NAMALWA (cell line): ENCODE measurements at places on chromosomes 4 and X.
A peak's percentile ranks its signal among the peaks of the same experiment; 100 is the strongest.

GRCh38 chr4:102076622-102077021 lies 268.7 kb downstream of the SLC39A8 start:
- DNase-seq, result no peak

- no peak for DNase-seq
Measured at GRCh38 chr4:3683077-3683743, 83.0 kb upstream of the ADRA2C start.

- DNase-seq, result no peak
Measured at GRCh38 chr4:147381749-147382148, 99.1 kb upstream of the EDNRA start.

GRCh38 chr4:53905941-53906377 lies 158.4 kb downstream of the CHIC2 start:
- DNase-seq, result peak; percentile 7

DNA sequence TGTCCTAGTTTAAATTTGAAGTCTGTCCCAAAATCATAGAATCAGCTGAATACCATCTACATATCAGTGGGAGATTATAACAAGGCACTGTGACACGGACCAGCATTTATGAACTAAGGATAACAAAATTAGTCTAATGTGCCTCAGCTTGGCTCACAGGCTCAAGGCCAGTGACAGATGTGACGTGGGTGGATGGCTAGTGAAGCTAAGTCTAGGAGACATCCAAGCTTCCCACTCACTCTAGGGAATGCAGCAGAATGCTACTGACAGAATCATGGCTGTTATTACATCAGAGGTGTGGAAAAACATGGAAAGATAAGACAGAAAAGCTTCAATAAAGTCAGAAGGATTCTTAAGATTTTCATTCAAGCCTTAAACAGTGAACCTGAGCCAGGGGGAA lies 329.9 kb downstream of the NAF1 start:
- no peak for DNase-seq

DNA sequence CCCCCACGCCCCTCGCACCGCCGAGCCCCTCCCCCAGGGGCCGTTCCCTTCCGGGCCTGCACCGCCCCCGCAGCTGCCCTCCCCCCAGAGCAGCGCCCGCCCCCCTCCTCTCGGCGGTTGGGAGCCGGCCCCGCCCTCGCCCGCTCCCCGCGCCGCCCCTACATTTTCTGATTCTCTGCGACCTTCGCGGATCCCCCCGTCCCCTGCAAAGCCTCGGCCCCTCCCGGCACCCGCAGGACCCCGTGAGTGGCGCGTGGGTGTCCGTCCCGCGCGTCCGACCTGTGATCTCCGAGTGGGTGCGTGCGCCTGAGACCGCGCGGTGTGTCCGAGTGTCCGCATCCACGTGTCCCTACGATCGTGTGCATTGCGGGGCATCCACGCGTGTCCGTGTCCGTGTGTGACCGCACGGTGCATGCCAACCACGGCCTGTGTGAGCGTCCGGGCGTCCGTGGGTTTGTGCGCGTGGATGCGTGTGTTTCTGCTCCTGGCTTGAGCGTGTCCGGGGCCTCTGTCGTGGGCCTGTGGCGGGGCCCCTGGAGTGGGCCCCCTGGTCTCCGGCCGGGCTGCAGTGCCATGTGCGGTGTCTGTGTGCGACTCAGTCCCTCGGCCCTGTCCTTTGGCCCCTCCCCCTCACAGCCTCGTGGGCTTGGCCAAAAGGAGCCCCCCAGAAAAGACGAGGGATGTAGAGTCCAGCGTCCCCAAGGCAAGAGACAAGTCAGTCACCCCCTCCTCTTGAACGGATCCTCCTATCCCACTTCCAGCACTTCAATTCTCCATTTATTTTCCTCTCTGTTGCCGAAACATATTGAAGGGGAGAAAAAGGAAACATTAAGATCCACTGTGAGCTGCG lies 8.8 kb upstream of the NKX1-1 start:
- no peak for DNase-seq

GRCh38 chr4:176441594-176441993 lies 121.8 kb downstream of the SPCS3 start:
- DNase-seq, result no peak

GRCh38 chr4:55117511-55117910 lies 7.9 kb downstream of the KDR start:
- DNase-seq, result no peak

GRCh38 chr4:10703766-10704429 lies 19.3 kb upstream of the CLNK start:
- DNase-seq, result no peak

GRCh38 chrX:39020051-39020669 lies 218.9 kb downstream of the MID1IP1 start:
- no peak for DNase-seq

GRCh38 chr4:8909548-8909947 lies 37.9 kb upstream of the HMX1 start:
- DNase-seq, result no peak

DNA sequence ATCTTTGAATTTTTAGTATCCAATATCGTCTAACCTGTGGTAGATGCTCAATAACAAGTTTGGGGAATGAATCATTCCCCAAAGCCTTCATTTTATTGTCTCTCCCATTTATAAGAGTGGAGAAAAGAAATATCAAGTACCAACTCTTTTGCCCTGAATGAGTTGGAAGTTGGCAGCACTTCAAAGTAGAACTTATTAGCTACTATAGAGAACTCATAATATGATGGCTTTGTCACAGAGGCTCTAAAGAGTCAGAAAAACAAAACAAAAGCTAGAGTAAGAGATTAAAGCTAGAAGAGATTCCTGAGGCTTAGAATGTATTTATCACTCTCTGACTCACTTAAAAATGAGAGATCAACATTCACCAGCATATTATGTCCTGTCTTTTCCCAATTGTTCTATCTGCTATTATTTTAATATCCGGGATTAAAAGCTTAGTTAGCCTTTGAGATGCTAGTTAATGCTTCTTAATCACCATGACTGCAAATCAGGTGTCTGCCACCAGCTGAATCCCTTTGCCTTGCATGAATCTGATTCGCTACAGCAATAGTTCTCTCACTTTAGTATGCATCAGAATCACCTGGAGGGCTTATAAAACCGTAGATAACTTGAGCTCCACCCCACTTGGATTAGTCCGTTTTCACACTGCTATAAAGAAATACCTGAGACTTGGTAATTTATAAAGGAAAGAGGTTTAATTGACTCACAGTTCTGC lies 77.9 kb downstream of the PALLD start:
- no peak for DNase-seq

GRCh38 chr4:122456231-122457116 lies at the start of gene IL2:
TSS of gene IL2 (minus strand) at chr4:122456725. CDS start at chr4:122456440, 285 bp downstream.
- DNase-seq, result no peak

GRCh38 chr4:18582841-18583240 lies 561.3 kb upstream of the LCORL start:
- DNase-seq, result no peak

DNA sequence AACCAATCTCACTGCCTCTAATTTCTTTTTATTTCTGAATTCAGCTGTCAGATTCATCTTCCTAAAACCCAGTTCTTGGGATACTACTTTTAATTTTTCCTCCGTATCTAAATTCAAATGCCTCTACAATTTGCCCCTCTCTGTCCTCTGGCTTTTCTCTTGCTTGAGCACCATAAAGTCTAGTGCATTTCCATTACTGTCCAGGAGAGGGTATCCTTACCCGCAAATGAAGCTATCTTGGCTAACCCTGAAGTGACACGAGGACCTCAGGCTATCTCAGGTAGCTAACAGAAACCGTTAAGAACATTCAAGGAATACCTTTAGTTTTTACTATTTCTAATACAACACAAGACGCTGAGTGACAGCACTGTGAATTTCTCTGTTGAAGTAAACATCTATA lies 49.4 kb upstream of the PRR32 start:
- DNase-seq, result peak; percentile 31

DNA sequence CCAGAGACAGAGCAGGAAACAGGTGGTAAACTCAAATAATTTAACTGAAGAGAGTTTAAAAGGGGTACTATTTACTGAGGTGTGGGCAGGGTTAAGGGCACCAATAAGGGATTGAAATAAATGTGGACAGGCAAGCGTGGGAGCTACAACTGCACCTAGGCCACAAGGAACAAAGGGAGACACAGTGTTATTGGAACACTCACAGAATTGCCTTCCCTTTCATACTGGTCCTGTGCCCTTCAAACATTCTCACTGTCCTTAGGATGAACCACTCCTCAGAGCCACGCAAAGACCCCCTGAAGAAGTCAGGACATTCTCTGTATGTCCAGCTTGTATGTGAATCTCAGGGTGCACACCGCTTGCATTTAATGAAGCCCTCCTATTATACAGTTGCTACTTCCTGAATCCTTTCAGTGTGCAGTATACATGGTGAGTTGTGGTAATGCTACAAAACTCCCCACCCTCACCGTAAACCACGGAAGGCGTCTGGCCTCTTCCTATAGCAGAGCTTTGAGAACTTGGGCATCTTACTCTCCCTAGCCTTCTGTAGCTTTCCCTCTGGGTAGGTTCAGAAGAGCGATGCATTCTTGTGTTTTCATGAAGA lies 9.6 kb upstream of the MRPL1 start:
- DNase-seq, result peak; percentile 62

DNA sequence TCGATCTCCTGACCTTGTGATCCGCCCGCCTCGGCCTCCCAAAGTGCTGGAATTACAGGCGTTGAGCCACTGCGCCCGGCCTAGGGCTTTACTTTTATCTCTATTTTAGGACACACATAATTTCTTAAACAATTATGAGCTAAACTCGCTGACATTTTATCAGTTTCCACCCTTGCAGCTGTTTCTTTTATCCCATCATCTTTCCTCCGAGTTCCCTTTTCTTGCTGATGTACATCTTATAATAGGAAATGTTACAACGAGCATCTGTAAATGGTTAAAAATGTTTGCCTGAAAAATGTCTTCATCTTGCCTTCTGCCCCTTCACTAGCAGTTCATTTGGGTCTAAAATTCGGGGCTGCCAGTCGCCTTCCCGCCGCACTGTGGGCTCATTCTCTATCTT lies 41.2 kb downstream of the ZFYVE28 start:
- DNase-seq, result no peak

- no peak for DNase-seq
Measured at GRCh38 chr4:137206781-137207180, 325.5 kb downstream of the PCDH18 start.

DNA sequence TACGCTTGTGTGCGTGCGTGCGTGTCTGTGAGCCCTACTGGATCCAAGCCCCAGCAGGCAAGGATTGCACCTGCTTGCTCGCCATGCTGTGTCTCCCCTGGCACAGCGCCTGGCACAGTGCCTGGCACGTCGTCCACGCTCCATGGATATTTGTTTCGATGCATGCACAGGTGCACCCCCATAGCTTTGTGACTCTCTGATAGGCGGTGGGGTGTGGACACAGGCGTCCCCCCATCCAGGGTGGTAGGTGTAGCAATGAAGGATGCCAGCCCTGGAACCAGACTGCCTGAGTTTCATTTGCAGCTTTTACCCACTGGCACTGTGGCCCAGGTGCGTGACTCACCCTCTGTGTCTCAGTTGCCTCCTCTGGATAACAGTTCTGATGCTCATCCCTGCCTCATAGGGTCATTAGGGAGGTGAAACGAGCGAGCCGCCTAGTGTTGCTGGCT lies 20.2 kb downstream of the PIGG start:
- DNase-seq, result no peak

DNA sequence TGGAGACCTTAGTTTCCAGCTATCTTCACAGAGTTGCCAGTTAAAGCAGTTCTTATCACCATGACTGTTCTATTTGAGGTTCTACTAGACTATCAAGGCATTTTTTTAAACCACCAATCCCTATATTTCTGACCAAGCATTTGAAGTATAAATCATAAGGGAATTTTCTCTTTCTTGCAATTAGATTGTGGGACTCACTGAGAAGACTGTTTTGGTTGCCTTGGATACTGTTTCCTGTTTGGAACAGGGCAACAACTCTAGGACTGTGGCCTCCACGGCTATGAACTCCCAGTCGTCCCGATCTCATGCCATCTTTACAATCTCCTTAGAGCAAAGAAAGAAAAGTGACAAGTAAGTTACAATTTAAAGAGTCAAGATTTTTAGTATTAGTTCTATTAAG lies 11.8 kb downstream of the KIF4A start:
- no peak for DNase-seq

- DNase-seq, result no peak
Measured at GRCh38 chrX:143757375-143757774, 36.8 kb upstream of the SPANXN2 start.

- DNase-seq, result no peak
Measured at GRCh38 chr4:188092824-188093223, 16.6 kb downstream of the TRIML2 start.

- DNase-seq, result no peak
Measured at GRCh38 chr4:8157944-8158709, 486 bp downstream of the ABLIM2 start.

DNA sequence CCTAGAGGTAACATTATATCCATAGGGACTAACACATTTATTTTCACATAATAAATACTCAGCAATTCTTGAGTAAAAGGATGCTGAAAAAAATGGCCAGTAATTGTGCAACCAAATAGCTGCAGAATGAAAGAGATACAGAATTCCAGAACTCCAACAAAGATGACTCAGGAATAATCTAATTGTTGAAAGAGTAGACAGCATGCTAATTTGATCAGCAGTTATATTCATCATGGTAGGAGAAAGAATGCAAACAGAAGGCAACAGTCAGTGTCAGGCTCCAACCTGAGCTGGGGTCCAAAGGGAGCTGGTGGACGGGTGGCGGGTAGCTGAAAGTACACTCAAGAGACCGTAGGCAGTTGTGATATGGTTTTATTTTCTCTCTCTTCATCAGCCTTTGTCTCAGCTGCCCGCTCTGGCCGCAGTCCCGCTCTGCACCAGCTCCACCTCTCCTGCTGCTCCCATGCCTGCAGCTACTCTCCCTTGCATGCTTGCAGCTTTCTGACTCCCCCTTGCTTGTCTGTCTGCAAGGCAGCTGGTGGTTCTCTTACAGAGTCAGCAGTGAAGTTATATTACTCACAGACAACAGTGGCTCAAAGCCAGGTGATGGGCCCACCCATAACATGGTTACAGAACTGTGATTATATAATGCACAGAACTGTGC lies 1150.1 kb downstream of the STIM2 start:
- DNase-seq, result no peak

- no peak for DNase-seq
Measured at GRCh38 chr4:123200051-123200940, 196.3 kb upstream of the SPRY1 start.

DNA sequence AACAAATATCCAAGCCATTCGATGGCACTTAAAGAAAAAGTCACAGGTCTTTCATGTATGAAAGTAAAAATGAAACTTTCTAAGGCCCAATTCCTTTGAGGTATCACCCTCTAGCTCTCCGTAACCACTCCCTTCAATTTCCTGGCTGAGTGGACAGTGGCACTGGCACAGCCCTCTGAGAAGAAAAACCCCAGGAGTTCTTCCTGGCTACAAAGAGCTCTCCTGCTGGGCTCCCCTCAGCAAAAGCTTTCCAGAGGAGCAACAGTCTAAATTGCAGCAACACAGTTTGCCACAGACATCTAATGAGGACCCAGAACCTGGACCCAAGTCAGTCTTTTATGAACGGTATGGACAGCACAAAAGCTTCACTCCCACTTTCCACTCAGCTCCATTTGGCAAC lies 71.8 kb downstream of the FUNDC1 start:
- no peak for DNase-seq
